Lung (tissue), 17 donors: ENCODE measurements at places on chromosomes 7 and 10.

GRCh38 chr10:77798940-77799339 is 127.6 kb downstream of the DLG5 start:
- H3K4me3 ChIP-seq: no peak overlapping the region
- no peaks in the 10 kb centered on the region for H3K4me1 ChIP-seq
- peaks cover 41% of the 10 kb centered on the region for H3K36me3 ChIP-seq
- H3K27me3 ChIP-seq: no peaks in the 10 kb centered on the region
- no peak for DNase-seq
- no peak overlapping the region for H3K27ac ChIP-seq

DNA sequence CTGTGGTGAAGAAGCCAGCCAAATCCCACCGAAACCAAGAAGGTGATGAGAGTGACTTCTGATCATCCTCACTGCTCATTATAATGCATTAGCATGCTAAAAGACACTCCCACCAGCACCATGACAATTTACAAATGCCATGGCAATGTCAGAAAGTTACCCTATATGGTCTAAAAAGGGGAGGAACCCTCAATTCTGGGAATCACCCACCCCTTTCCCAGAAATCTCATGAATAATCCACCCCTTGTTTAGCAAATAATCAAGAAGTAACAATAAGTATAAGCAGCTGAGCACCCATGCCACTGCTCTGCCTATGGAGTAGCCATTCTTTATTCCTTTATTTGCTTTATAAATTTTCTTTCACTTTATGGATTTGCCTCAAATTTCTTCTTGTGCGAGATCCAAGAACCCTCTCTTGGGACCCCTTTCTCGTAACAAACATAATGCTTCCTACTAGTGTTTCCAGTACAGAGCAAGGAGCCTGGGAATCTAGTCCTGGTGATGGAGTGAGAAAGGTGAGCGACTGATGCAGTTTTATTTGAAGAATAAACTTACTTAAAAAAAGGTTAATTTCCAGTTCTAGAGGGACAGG is 18.4 kb upstream of the EXOC6 start:
- no peak overlapping the region for H3K4me3 ChIP-seq
- DNase-seq: no peak
- H3K4me1 ChIP-seq: peaks cover 6% of the 10 kb centered on the region
- no peak overlapping the region for H3K27ac ChIP-seq

- no peaks in the 10 kb centered on the region for H3K27me3 ChIP-seq
- no peak overlapping the region for H3K4me3 ChIP-seq
- DNase-seq: no peak
- H3K36me3 ChIP-seq: no peaks in the 10 kb centered on the region
- H3K4me1 ChIP-seq: no peaks in the 10 kb centered on the region
- no peak overlapping the region for H3K27ac ChIP-seq
Observed at GRCh38 chr7:158470336-158470735, 117.3 kb downstream of the PTPRN2 start.

- no peaks in the 10 kb centered on the region for H3K27me3 ChIP-seq
- DNase-seq: peak; percentile 9
- no peaks in the 10 kb centered on the region for H3K36me3 ChIP-seq
Observed at GRCh38 chr7:108358553-108358952, 97.7 kb downstream of the NRCAM start.

DNA sequence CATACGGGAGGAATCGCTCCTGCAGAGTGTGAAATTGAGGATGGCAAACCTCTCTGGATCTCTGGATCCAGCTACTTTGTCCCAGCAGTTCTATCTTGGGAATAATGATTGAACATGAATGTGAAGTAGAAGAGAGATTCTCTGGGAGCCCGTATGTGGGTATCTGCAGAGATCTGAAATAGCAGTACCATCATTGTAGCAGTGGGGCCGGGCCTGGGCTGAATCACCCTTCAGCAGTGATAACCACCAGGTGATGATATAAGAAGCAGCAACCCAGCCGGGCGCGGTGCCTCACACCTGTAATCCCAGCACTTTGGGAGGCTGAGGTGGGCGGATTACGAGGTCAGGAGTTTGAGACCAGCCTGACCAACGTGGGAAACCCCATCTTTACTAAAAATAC is 51.9 kb downstream of the SKIDA1 start:
- no peak for DNase-seq
- no peak overlapping the region for H3K27ac ChIP-seq
- no peaks in the 10 kb centered on the region for H3K27me3 ChIP-seq
- H3K36me3 ChIP-seq: no peaks in the 10 kb centered on the region

DNA sequence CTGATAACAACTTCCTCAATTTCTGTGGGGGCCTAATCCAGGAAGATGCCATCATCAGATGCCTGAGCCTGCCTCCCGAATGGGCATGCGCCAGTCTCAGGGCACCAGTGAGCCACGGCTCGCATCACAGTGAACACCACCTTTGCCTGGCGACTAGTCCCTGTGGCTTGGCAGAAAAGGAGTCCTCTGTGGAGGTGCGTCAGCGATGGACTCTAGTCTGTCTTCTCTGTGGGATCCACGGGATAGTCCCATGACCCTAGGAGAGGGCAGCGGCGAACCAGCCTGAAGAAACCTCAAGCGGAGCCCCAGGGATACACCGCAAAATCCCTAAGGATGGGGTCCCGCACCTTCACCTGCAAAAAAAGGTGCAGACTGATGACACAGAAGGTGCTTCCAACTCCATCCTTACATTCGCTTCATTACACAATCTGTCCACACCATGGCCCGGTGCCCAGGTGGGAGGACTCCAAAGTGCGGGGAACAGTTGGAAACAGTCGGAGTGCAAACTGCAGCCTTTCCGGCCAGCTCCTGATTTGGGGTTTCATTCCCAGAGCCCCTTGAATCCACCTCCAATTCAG is 35.1 kb upstream of the ZNF273 start:
- H3K27me3 ChIP-seq: no peaks in the 10 kb centered on the region
- no peaks in the 10 kb centered on the region for H3K36me3 ChIP-seq
- H3K27ac ChIP-seq: no peak overlapping the region
- H3K4me1 ChIP-seq: no peaks in the 10 kb centered on the region

GRCh38 chr10:71975087-71975870 is 11.1 kb downstream of the CHST3 start:
- peaks cover 36% of the 10 kb centered on the region for H3K4me1 ChIP-seq
- no peak overlapping the region for H3K4me3 ChIP-seq
- H3K27ac ChIP-seq: peak overlapping the region; percentile 67
- no peaks in the 10 kb centered on the region for H3K36me3 ChIP-seq
- no peaks in the 10 kb centered on the region for H3K27me3 ChIP-seq

- DNase-seq: no peak
- no peak overlapping the region for H3K27ac ChIP-seq
- H3K27me3 ChIP-seq: no peaks in the 10 kb centered on the region
- H3K4me3 ChIP-seq: no peak overlapping the region
- H3K4me1 ChIP-seq: no peaks in the 10 kb centered on the region
- no peaks in the 10 kb centered on the region for H3K36me3 ChIP-seq
Observed at GRCh38 chr10:86165666-86166065, 200.9 kb downstream of the GRID1 start.

DNA sequence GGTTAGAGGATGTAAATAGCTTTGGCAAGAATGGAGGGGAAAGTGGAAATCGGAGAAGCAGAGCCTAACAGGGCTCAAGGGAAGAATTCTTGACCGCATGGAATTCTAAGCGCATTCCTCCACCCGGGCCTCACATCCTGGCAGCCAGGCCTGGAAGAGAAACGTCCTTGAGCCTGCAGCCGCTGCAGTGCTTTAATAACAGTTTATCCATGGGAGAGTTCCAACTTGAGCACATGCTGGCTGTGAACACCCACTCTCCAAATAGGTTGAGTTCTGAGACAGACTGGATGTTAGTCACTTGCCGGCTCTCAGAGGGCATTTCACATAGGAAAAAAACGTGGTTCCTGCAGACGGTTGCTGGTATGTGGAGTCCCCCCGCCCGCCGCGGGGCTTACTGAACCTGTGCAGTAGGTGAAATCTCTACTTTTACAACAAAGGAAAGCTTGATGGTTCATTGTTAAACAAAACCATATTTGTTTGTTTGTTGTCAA is 61.4 kb upstream of the STEAP1B start:
- DNase-seq: peak; percentile 94
- no peaks in the 10 kb centered on the region for H3K36me3 ChIP-seq
- peaks cover 32% of the 10 kb centered on the region for H3K4me1 ChIP-seq
- H3K27me3 ChIP-seq: no peaks in the 10 kb centered on the region

DNA sequence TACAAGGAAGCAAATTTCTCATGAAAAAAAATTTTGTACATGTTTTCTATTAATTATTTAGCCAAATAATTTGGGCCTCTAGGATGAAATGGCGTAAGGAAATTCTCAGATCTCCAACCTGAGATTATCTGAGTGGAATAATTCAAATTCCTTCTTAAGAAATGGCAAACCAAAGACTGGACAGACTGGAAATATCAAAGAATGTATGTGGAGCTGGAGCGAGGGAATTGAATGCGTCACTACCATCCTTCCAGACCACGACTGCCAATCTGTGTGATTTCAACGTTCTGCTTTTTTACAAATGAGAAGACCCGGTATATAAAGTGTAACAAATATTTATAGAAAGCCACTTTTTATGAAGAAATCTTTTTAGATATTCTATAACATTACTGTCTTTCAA is 12.4 kb upstream of the BLNK start:
- peak; percentile 26 for DNase-seq
- no peaks in the 10 kb centered on the region for H3K36me3 ChIP-seq

- H3K27ac ChIP-seq: no peak overlapping the region
- no peak for DNase-seq
- H3K27me3 ChIP-seq: no peaks in the 10 kb centered on the region
- peaks cover 12% of the 10 kb centered on the region for H3K36me3 ChIP-seq
- H3K4me3 ChIP-seq: no peak overlapping the region
Observed at GRCh38 chr7:55970978-55971377, 6.6 kb downstream of the NIPSNAP2 start.

- H3K36me3 ChIP-seq: no peaks in the 10 kb centered on the region
- H3K4me1 ChIP-seq: peaks cover 22% of the 10 kb centered on the region
- H3K27ac ChIP-seq: peak overlapping the region; percentile 76
- H3K4me3 ChIP-seq: peak overlapping the region; percentile 79
- peak; percentile 76 for DNase-seq
Observed at GRCh38 chr10:79444199-79445119, 965 bp downstream of the ZCCHC24 start.
